ENCODE measurements at places on chromosomes 6 and 20. TPM values are rescaled to one million over a fixed set of nuclear protein-coding genes. Genes with fewer than 3 reads are reported as not detected.

NCOA6 gene
- total RNA-seq, result 11.4 TPM

SLC35D3 gene
- not detected for total RNA-seq

EZR gene
- 18.1 TPM for total RNA-seq

LRP11 gene
- 19.8 TPM for total RNA-seq

HM13 gene
- total RNA-seq, result 22.7 TPM

WFDC12 gene
- not detected for total RNA-seq

TP53TG5 gene
- total RNA-seq, result not detected

RHAG gene
- total RNA-seq, result not detected

LY6G5C gene
- total RNA-seq, result 1.3 TPM

FAM209B gene
- not detected for total RNA-seq

C6orf52 gene
- not detected for total RNA-seq

KIF25 gene
- total RNA-seq, result 1.0 TPM

ELOVL4 gene
- not detected for total RNA-seq

HDDC2 gene
- 88.3 TPM for total RNA-seq

CDSN gene
- not detected for total RNA-seq

MLN gene
- total RNA-seq, result not detected

MAS1 gene
- total RNA-seq, result not detected

SULF2 gene
- 18.8 TPM for total RNA-seq

MUCL3 gene
- total RNA-seq, result not detected

MEI4 gene
- total RNA-seq, result not detected

MAP1LC3A gene
- 57.3 TPM for total RNA-seq

NKX2-2 gene
- total RNA-seq, result not detected

FHL5 gene
- 11.6 TPM for total RNA-seq

HEY2 gene
- total RNA-seq, result 9.0 TPM

TDRD6 gene
- 0.03 TPM for total RNA-seq

RAB5IF gene
- total RNA-seq, result 768 TPM

TXNDC5 gene
- total RNA-seq, result 36.9 TPM

STXBP5 gene
- total RNA-seq, result 41.3 TPM

SCUBE3 gene
- total RNA-seq, result not detected

ZFP57 gene
- total RNA-seq, result not detected

CST4 gene
- not detected for total RNA-seq

JARID2 gene
- total RNA-seq, result 13.2 TPM

PTCRA gene
- not detected for total RNA-seq

PPP1R16B gene
- total RNA-seq, result 0.66 TPM

CCDC167 gene
- total RNA-seq, result 23.4 TPM

RSPH3 gene
- 2.6 TPM for total RNA-seq

NFYA gene
- total RNA-seq, result 8.6 TPM

TSBP1 gene
- not detected for total RNA-seq

ADGRF5 gene
- total RNA-seq, result 44.5 TPM

HUS1B gene
- total RNA-seq, result not detected

PPARD gene
- 10.5 TPM for total RNA-seq

All from gastrocnemius medialis (tissue), 4 donors.